ENCODE measurements at places on chromosomes 2 and 18.

- DNase-seq: no peak
Observed at GRCh38 chr2:46073540-46074046, 223.6 kb upstream of the EPAS1 start.

DNA sequence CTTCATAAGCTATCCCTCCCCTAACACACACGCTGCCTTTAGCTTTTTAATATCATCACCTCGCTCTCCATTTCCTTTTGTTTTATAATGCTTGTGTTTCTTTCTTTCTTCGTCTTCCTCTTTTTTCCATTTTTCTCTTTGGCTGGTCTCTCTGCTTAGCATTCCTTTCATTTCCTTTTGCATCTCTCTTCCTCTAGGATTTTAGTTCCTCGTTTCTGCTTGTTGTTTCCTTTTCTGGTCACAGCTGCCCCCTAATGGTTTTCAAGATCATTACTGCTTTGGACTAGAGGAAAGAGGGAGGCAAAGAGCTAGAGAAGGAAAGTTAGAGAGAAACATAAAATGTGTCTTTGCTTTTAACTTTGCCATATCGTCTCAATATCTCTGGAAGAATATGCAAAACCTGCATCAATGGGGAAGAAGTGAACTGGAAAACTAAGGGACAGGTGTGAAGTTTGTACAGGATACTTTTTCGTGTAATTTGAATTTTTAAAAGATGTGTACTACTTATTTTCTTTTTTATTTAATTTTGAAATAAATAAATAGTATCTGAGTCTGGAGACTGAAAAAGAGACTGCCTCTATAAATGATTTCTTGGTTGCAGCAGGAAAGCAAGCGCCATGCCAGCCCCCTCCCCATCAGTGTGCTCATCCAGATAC, 6.3 kb upstream of the NRP2 start:
- no peak for DNase-seq

DNA sequence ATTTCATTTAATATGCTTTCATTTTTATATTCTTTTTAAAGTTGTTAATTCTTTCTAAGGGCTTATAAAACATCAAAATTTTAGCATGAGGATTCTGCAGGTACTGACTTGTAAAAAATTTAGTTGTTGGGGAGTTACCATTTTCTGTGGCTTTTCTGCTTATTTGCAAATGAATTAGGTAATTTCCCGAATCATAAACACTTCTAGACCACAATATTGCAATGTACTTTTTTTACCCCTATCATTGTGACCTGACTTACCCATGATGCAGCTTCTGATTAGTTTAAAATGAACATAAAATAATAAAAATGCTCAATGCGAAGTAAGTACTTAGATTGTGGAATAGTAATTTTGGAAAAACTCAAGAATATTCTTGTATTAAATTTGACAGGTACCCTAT, 11.4 kb downstream of the ARL6IP6 start:
- no peak for DNase-seq

- no peak for DNase-seq
Observed at GRCh38 chr2:178924817-178925216, 117.6 kb upstream of the TTN start.

GRCh38 chr2:48948400-48949125, 193.0 kb upstream of the LHCGR start:
- DNase-seq: no peak

- no peak for DNase-seq
Observed at GRCh38 chr18:76838182-76838581, 15.8 kb downstream of the ZNF236 start.

- no peak for DNase-seq
Observed at GRCh38 chr2:240203788-240204270, 63.4 kb upstream of the OTOS start.

- no peak for DNase-seq
Observed at GRCh38 chr2:128406736-128407554, 88.3 kb upstream of the HS6ST1 start.

DNA sequence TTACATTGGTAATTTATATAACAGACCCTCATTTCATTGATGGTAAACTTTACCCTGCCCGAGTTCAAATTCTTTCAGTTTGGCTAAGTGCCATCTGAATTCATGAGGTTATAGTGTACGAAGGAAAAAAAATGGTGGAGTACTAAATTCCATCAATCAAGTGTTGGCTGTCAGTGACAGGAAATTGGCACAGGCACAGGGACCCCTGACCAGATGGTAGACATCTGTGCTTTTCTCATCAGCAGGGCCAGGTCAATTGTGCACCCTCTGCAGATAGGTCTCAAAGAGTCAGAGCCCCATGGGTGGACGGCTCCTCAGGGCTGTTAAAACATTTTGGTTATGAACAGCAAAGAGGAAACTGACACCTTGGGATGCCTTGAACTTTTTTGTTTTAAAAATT, 439.2 kb downstream of the SETBP1 start:
- DNase-seq: no peak

DNA sequence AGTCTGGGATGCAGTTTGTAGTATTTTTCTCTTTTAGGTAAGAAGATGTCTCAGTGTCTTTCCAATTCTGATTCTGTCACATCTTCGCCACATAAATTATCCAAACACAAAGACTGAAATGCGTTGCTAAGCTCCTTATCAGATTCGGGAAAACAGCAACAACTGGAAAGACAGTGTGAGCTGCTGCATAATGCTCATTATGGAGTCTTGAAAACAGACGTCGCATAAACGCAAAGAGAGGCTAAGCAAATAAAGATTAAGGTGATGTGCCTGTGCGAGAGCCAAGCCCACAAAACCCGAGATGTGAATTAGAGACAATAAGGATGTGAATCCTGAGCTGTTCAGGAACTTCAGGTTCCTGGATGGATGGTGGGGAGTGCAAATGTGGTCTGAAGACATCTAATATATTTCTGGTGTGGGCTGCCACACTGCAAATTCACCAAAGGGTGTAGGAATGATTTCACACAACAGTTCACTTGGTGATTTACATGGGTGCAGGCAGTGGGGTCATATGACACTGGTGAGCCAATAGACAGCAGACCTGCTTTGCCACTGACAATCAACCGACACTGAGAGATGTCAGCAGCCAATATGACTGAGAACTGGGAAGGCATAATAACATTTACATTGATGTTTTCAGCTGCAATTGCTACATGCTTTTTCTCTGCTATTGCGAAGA, 195.8 kb downstream of the MTX2 start:
- DNase-seq: no peak

DNA sequence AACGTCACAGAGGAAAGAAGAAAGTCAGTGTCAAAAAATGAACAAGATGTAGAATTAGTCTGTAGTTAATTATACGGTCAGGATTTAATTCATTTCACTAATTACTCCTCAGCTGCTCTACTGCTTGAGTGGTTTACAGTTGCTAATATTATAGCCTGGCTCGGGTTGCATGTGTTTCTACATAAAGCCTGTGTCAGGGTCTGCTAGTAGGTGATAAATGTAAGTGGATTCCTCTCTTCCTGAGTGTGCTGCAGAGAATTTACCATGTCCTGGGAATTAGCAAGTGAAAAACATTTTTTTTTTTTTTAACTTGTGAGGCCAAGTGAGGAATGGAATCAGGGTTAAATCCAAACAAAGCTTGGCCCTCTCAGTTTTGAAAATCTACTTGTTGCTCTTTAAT, 622.6 kb downstream of the EPHA4 start:
- no peak for DNase-seq

All from right forelimb (tissue), 1 donor.